ENCODE measurements at places on chromosomes 13 and 19.

GRCh38 chr13:53160211-53160610, 131.6 kb downstream of the OLFM4 start:
- DNase-seq = no peak

GRCh38 chr19:33343301-33343700, 30.2 kb upstream of the CEBPG start:
- no peak for DNase-seq

GRCh38 chr19:33722456-33723239, 74.0 kb upstream of the KCTD15 start:
- DNase-seq = no peak

GRCh38 chr13:26716984-26717383, 43.6 kb downstream of the GPR12 start:
- DNase-seq = no peak

DNA sequence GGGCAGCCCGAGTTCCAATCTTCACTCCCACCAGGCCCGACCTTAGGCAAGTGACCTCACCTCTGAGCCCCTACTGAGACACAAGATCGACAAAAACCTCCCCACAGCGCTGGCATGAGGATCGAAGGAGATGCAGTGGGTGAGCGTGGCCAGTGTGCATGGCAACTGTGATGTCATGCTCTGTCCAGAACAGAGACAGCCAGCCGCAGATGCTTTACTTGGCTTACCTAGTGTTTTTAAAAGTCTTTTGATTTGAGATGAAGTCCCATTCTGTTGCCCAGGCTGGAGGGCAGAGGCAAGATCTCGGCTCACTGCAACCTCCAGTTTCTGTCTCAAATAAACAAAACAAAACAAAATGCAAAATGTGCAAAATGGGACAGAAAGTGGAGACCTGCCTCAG, 47.4 kb upstream of the CCNE1 start:
- DNase-seq = no peak

- DNase-seq = no peak
These were observed 117.7 kb downstream of the KCNRG start for GRCh38 chr13:50132904-50133357.

GRCh38 chr13:46495651-46496050, 57.3 kb upstream of the LRCH1 start:
- no peak for DNase-seq

- no peak for DNase-seq
These were observed 5.7 kb upstream of the FPR3 start for GRCh38 chr19:51789061-51789795.

DNA sequence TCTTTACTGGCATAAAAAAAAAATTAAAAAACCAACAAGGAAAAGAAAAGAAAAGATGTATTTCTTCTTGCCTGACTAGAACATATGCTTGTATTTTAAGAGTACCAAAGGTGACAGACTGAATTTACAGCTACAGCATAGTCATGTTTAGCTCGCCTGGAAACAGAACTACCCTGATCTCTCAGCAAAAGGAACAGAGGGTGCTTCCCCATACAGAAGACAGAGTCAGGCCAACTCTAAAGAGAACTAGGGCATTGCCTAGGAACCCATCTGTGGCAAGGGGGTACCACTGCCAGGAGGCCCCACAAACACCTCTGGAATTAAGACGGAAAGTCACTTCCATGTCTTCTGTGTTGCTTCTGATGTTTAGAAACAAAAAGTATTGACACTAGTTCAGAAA, 252.1 kb upstream of the STARD13 start:
- DNase-seq = no peak

DNA sequence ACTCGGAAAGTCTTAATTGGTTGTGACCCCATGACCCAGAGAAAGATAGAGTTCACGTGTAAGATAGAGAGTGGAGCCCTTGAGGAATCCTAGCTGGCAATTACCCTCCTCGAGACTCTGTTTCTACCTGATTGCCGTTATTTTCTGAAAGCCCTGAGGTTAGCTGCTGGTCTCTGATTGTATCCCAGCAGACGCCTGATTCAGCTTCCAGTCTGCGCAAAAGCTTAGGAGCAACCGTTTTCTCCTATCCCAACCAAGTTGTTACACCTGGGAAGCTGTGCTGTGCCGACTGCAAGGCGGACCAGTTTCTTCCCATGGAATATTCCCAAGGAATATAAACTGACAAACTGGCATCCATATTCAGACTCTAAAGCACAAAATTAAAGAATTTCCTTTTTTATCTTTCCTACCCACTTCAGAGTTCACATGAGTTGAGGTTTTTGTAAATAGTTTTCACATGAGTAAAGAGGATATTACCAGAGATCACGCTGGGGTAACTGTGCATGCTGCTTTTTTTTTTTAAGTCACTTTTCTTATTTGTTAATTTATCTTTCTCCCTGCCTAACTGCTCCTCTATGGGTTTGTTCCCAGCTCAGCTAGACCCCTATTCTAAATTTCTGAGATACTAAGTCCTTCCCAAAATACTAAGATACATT, 1.5 kb upstream of the TRPC4 start:
- no peak for DNase-seq

- no peak for DNase-seq
These were observed 816.2 kb upstream of the ATXN8OS start for GRCh38 chr13:69291292-69291906.

GRCh38 chr13:29301027-29301426, 294.5 kb downstream of the SLC7A1 start:
- DNase-seq = no peak

- no peak for DNase-seq
These were observed 18.4 kb downstream of the NFIX start for GRCh38 chr19:13013649-13014048.

GRCh38 chr19:14482172-14482941, 7.2 kb upstream of the PTGER1 start:
- no peak for DNase-seq

DNA sequence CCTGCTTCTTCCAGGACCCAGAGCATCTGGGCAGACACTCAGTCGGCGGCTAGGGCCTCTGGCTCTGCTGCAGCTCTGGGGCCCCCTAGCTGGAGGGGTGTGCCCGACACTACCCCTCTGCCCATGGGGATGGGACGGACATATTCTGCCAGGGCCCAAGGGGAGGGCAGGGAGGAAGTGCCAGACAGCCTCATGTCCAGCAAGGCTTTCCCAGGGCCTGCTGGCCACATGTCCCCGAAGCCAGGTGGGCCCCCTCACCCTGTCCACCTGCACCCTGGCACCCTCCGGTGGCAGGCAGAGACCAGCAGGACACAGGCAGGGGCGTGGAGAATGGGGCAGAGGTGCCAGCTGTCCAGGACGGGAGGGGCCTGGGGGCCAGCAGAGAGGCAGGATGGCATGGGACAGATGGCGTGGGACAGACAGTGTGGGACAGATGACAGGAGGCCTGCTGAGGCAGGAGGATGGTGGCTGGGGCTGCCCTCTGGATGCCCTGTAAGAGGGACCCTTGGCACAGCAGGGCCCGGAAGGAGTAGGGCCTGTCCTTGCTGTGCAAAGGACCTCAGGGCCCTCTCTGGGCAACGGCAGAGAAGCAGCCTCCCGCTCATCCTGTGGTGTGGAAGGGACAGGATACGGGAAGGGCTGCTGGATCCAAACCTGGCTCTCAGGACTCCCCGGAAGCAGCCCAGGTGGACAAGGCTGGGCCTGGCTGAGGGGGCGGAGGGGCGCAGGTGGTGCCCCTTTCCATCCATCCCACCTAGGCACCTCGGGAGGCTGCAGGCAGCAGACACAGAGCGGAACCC, 29.1 kb downstream of the CEBPG start:
- DNase-seq = no peak

GRCh38 chr19:12495002-12495802, 10.6 kb upstream of the ZNF709 start:
- DNase-seq = peak; percentile 96

DNA sequence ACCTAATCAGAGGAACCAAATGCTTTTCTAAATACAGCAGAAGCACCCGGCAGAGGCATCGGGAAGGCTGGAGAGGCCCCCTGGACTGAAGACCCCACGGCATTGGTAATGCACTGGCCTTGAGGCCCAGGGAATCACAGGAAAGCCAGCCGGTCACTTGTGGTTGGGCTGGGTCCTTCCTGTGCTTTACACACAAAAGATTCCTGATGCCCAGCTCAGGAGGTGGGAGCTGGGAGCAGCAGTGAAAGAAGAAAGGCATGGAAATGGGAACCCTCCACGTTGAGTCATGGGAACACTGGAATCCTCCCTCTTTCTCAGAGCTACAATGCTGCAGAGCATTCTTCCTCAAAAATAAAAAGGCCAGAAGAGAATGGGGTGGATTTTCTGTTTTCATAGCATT, 126.4 kb downstream of the TNFRSF19 start:
- DNase-seq = no peak

DNA sequence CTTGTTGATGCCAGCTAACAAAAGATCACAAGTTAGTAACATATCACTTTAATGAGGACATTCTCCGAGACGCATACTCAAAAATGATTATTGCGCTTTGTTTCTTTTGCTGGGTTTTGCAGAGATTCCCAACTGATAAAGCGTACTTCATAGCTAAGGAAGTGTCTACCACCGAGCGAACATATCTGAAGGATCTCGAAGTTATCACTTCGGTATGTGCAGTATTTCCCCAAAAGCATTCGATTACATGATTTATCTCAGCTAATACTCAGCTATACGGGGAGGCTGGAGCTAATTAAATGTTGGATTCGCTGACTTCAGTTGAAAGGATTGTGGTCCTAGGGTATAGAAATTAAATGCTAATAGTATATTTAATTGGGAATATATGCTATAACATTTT, 166.3 kb downstream of the STK24 start:
- no peak for DNase-seq

GRCh38 chr19:48512504-48513288, 1.1 kb upstream of the LMTK3 start:
- DNase-seq = no peak

DNA sequence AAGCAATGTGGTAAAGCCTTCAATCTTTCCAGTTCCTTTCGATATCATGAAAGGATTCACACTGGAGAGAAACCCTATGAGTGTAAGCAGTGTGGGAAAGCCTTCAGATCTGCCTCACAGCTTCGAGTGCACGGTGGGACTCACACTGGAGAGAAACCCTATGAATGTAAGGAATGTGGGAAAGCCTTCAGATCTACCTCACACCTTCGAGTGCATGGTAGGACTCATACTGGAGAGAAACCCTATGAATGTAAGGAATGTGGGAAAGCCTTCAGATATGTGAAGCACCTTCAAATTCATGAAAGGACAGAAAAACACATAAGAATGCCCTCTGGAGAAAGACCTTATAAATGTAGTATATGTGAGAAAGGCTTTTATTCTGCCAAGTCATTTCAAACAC, 15.6 kb upstream of the ZNF763 start:
- DNase-seq = no peak

GRCh38 chr19:48121909-48122371, 11.3 kb upstream of the PLA2G4C start:
- no peak for DNase-seq

Data from NCI-H1105 treated with DMSO at 0.1 percent for 48 hours (cell line).